SK-N-SH (cell line): ENCODE measurements at places on chromosomes 1 and 21. TPM values are rescaled to one million over a fixed set of nuclear protein-coding genes. Genes with fewer than 3 reads are reported as not detected.

DNA sequence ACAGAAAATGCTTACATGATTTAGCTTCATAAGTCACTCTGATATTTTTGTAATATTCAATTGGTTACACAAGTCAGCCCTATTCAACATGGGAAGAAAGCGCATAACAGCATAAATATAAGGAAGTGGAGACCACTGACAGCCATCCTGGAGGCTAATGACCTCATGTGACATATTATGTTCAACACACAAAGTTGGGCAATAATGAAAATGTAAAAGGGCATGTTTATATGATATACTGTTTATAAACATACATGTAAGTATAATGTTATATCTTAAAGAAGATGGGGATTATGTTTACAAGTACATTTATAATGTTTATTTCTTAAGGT is 30.2 kb downstream of the EVI5 start:
- no peak overlapping the region; the same call in 1 of the 2 replicates for H3K4me3 ChIP-seq
- no peaks in the 10 kb centered on the region for H3K36me3 ChIP-seq
- H3K27me3 ChIP-seq = no peaks in the 10 kb centered on the region

DNA sequence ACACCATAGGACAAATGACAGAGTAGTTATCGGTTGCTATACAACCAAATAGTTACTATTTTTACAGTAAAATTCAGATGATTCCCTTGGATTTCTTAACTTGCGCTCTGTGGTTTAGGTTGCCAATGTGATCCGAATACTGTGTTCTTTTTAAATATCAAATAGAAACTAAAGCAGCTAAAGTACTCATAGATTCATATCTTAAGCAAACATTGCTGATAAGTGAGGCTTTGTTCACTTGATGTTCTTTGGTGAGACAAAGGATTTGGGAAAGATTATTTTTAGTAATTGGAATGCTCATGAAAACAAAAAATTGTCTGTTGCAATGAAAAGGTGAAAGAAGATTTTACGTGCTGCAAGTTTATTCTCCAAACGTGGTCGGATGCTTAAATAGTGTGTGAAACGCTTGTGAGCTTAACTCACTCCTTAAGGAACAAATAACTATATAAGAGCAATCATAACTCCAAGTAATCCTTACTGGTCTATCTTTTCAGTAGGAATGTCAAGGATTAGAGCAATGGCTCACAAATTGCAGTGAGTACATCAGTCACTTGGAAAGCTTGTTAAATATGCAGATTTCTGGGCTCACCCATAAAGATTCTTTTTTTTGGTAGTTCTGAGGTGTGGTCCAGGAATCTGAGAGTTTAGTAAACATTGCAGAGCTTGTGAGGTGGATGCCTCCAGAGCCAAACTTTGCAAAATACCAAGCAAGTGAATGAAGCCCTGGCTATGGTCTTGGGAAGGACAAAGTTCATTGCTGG is 31.8 kb upstream of the PDC start:
- no peaks in the 10 kb centered on the region; the same call in 1 of the 2 replicates for H3K4me1 ChIP-seq
- H3K4me3 ChIP-seq = peak overlapping the region; percentile 10; the same call in 1 of the 2 replicates
- H3K27me3 ChIP-seq = no peaks in the 10 kb centered on the region

The ZSCAN20 gene
- 2.1 TPM in 2 replicates for polyA plus RNA-seq

The TFF3 gene
- polyA plus RNA-seq = not detected in 2 replicates

GRCh38 chr1:28986306-28986910 is 72.0 kb downstream of the EPB41 start:
- H3K4me1 ChIP-seq = no peaks in the 10 kb centered on the region
- H3K4me3 ChIP-seq = no peak overlapping the region
- DNase-seq = no peak
- no peak overlapping the region for H3K27ac ChIP-seq

- H3K27me3 ChIP-seq = no peaks in the 10 kb centered on the region
- H3K36me3 ChIP-seq = no peaks in the 10 kb centered on the region
- no peaks in the 10 kb centered on the region for H3K4me1 ChIP-seq
- H3K4me3 ChIP-seq = no peak overlapping the region
- no peak overlapping the region for H3K27ac ChIP-seq
These were observed 82.8 kb upstream of the ATP1A1 start for GRCh38 chr1:116290085-116290705.

GRCh38 chr1:201267481-201268229 is 15.7 kb upstream of the PKP1 start:
- H3K27me3 ChIP-seq = no peaks in the 10 kb centered on the region
- peak overlapping the region; percentile 93 for H3K27ac ChIP-seq
- peaks cover 51% of the 10 kb centered on the region for H3K4me1 ChIP-seq
- no peak for DNase-seq
- H3K36me3 ChIP-seq = no peaks in the 10 kb centered on the region

DNA sequence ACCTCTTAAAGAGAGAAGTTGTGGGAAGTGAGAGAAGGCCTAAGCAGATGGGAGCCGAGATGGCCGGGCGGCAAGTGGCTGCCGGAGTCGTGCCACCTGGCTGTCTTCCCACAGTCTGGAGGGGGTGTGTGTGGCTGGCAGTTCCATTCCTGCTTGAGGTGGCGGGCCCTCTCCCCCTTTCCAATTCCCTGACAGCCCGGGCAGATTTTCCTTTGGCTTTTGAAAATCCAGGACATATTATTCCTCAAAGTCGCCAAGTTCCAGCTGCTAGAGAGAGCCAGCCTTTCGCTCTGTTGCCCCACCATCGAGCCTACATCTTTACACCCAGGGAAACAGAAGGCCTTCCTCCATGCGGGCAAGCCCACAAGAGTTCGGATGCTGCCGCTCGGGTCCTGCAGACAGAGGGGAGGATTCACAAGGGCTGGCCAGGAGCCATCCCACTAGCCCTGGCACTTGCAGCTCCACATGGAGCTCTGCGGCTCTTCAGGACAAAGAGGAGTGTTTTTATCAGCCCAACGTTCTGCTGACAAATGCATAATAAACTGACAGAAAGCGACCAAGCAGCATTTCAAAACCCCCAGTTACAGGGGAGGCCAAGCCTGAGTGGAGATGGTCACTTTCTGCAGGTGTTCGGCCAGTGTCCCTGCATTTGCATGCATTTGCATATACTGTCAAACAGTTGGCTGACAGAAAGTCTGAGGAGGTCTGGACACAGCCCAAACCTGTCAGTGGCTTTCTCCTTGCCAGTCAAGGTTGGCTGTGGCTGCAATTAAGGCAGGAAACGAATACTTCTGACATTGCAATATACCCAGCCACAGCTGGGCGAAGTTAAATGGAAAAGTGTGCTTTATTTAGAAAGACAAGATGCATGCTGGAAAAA is 45.9 kb downstream of the OLIG1 start:
- H3K27me3 ChIP-seq = peaks cover 99% of the 10 kb centered on the region
- H3K36me3 ChIP-seq = no peaks in the 10 kb centered on the region
- DNase-seq = no peak
- H3K4me3 ChIP-seq = no peak overlapping the region

- H3K4me3 ChIP-seq = no peak overlapping the region
- no peak overlapping the region for H3K27ac ChIP-seq
- no peaks in the 10 kb centered on the region for H3K4me1 ChIP-seq
- DNase-seq = no peak
These were observed 54.2 kb upstream of the SSBP3 start for GRCh38 chr1:54460351-54460750.

DNA sequence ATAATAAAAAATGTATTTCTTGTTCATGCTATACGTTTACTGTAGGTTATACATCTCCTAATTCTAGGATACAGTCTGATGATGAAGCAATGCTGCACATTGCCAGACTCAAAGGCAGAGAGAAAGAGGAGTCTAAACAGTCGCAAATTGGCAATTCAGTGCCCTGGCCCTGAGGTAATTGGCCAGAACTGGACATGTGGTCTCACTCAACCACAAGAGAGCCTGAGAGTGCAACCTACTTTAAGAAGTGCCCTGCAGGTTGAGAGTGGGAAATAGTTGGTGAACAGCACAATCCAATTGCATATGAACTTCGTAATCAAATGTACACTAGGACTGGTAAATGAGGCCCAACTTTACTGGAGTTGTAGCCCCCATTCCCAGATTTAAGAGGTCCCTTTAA is 5.0 kb upstream of the SLC35A3 start:
- no peak overlapping the region for H3K27ac ChIP-seq
- DNase-seq = no peak
- no peaks in the 10 kb centered on the region for H3K4me1 ChIP-seq
- no peak overlapping the region for H3K4me3 ChIP-seq

GRCh38 chr1:79657951-79658658 is 651.6 kb upstream of the ADGRL4 start:
- DNase-seq = no peak
- no peak overlapping the region for H3K4me3 ChIP-seq
- no peaks in the 10 kb centered on the region for H3K36me3 ChIP-seq
- no peak overlapping the region for H3K27ac ChIP-seq
- H3K4me1 ChIP-seq = no peaks in the 10 kb centered on the region
- H3K27me3 ChIP-seq = no peaks in the 10 kb centered on the region

DNA sequence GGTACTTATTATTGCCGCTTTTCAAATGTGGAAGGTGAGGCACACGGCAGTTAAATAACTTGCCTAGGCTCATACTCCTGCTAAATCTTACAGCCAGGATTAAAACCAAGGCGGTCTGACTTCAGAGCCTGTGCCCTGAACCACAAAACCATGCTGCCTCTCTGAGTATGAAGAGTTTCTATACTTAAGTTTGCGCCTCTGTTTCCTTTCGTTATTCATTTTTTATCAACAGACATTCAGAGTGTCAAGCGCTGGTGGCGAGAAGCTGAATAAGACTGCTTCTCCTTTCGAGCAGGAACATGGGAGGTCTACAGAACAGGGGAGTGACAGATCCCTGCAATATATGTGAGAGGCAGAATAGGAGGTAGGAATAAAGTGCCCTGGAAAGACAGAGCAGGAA is 96.0 kb upstream of the DUSP10 start:
- DNase-seq = no peak
- H3K4me1 ChIP-seq = peaks cover 3% of the 10 kb centered on the region
- no peak overlapping the region for H3K27ac ChIP-seq
- no peaks in the 10 kb centered on the region for H3K36me3 ChIP-seq

DNA sequence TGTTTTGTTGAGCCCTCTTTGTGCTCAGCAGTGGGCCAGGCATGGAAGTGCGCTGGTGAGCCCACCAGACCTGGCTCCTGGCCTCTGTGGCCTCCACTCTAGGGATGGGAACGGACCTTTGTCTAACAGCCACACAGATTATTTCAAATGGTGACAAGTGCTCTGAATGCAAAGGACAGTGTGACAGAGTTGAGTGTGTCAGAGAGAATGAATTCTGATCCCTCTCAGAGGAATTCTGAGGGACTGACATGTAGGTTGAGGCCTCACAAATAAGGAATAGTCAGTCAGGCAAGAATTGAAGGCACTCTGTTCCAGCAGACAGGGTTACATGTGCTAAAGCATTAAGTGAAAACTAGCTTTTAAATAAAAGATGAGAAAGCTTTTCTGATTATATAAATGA is 11.3 kb upstream of the MAB21L3 start:
- H3K36me3 ChIP-seq = no peaks in the 10 kb centered on the region
- DNase-seq = no peak
- no peaks in the 10 kb centered on the region for H3K27me3 ChIP-seq
- H3K27ac ChIP-seq = no peak overlapping the region
- H3K4me1 ChIP-seq = no peaks in the 10 kb centered on the region
- H3K4me3 ChIP-seq = no peak overlapping the region

DNA sequence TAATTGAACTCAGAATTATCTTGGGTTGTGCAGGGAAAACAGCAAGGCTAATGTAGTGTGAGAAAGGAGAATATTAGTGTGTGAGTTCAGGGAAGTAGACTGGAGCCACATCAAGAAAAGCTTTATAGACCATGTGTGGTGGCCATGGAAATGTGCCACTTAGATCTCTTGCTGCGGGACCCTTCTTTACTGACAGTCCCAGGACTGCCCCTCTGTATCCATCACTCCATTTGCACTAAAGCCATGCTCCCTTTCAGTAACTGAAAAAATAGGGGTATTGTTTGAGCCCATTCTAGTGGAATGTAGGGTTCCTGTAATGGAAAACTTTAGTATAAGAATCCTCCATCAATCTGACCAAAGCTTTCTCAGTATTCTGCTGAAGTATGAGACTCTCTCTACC is 32.3 kb downstream of the SAMSN1 start:
- H3K4me1 ChIP-seq = no peaks in the 10 kb centered on the region
- H3K27me3 ChIP-seq = no peaks in the 10 kb centered on the region
- DNase-seq = no peak
- H3K27ac ChIP-seq = no peak overlapping the region
- no peaks in the 10 kb centered on the region for H3K36me3 ChIP-seq

DNA sequence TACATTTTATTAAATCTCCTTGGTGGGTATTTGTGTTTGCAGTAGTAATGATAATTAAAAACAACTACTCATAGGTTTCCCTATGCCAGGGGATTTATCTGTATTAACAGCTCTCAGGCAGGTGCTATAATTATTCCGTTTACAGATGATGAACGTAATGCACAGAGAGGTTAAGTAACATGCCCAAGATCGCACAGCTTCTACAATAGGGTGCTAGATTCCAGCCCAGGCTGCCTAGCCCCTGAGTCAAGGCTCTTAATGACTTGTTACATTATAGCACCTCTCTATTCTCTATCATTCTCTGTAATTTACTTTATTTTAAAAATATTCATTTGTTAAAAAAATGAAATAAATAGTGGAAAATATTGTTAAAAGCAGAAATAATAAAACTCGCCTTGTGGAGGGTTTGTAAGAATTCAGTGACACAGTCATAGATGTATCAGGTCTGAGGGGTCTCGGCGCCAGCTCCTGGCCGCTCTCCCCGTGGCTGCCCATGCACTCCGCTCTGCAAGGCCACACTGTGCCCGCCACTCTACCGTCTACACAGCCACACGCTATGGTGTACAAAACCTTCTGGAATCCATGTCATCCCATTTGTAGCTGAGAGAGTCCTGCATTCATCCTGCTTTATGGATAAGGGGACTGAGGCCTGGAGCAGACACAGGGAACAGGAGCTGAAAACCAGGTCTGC is 562.2 kb downstream of the MATN1 start:
- H3K4me1 ChIP-seq = no peaks in the 10 kb centered on the region
- no peak overlapping the region for H3K4me3 ChIP-seq
- DNase-seq = no peak
- H3K27me3 ChIP-seq = no peaks in the 10 kb centered on the region

The PAFAH2 gene
- polyA plus RNA-seq = 10.8 and 16.0 TPM in 2 replicates

GRCh38 chr1:172870901-172871606 is 179.7 kb downstream of the TNFSF18 start:
- no peaks in the 10 kb centered on the region for H3K27me3 ChIP-seq
- H3K4me1 ChIP-seq = no peaks in the 10 kb centered on the region

- DNase-seq = no peak
- H3K27ac ChIP-seq = peak overlapping the region; percentile 100
- peak overlapping the region; percentile 78 for H3K4me3 ChIP-seq
These were observed 1.9 kb downstream of the HDGF start for GRCh38 chr1:156749419-156750118.

GRCh38 chr1:56502700-56503245 is 76.6 kb downstream of the PLPP3 start:
- no peak overlapping the region; the same call in 1 of the 2 replicates for H3K27ac ChIP-seq
- no peak for DNase-seq
- no peaks in the 10 kb centered on the region for H3K27me3 ChIP-seq
- peaks cover 78% of the 10 kb centered on the region for H3K36me3 ChIP-seq
- no peak overlapping the region for H3K4me3 ChIP-seq

DNA sequence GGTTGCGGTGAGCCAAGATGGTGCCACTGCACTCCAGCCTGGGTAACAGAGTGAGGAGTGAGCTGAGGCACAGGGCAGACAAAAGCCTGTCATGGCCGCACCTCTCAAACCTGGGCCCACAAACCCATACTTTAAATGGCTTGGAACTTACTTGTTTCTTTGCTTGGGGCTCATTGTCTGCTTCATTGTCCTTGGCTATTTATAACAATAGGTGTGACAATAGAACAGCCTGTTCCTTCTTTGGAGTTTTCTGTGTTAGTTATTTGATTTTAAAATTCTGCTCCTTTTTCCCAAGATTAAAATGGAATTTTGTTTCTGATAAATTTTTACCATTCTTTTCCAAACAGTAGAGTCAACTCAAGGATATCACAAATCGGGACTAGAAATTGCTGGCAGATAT is 94.7 kb downstream of the PBX1 start:
- DNase-seq = no peak
- H3K27ac ChIP-seq = no peak overlapping the region
- no peaks in the 10 kb centered on the region for H3K36me3 ChIP-seq
- H3K4me1 ChIP-seq = no peaks in the 10 kb centered on the region; the same call in 1 of the 2 replicates
